ENCODE measurements at places on chromosomes 12 and 14.
A peak's percentile ranks its signal among the peaks of the same experiment; 100 is the strongest.

- no peak for DNase-seq
Measured at GRCh38 chr12:105522166-105522825, 191.8 kb downstream of the C12orf75 start.

DNA sequence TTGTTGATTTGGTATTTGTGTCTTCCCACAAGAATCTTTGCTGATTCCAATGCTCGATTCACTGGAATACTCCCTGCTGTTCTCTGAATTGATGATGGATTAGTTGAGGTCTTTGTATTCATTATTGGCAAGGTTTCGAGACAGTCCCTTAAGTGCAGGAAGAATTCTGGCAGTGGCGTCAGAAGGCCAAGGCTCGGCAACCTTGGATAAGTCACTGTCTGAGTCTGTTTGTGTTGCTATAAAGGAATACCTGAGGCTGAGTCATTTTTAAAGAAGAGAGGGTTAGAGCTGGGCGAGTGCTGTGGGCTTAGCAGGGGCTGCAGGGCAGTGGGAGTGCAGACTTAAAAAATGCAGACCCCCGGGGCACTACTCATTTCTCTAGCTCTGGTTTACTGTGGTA lies 56.9 kb downstream of the CHST11 start:
- DNase-seq: no peak

DNA sequence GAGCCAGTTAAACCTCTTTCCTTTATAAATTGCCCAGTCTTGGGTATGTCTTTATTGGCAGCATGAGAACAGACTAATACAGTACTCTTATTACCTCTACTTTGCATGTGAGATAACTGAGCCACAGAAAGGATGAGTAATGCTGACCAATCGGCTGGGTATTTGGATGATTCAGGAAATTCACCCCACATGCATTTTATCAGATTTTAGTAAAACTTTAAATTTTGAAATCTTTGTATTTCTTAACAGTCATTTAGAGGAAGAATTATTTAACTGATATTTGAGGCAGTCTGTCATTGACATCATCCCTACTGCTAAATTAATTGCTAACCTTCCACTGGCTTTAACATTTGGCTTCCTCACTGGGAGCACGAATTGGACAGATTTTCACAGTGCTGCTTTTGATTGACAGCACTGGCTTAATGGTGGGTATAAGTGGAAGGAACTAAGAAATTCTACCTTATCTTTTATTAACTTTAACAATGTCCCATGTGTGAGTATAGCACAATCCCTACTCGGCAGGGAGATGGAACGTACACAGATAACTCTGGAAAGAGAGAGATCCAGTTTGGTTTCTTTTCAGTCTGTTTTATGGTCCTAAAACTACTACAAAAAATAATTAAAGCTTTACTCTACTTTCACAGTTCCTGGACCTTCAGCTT lies 261.0 kb downstream of the DACT1 start:
- DNase-seq: no peak

GRCh38 chr12:125079084-125079483 lies 13.8 kb downstream of the AACS start:
- DNase-seq: no peak

DNA sequence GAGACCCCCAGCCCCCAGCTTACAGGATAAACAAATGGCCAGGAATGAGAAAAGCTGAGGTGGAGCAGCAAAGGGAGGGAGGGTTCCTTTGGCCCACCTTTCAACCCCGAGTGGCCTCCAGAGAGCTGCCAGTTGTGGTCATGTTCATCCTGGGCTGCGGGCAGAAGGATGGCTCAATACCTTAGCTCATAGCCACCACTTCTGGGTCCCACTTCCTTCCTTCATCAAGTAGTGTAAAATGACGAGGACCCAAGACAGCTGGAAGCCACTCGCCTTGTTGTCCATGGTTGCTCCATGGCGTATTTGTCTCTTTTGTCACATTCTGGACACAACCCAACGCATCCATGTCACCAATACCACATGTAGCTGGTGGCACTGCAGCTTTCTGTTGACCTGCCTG lies 24.2 kb downstream of the CRACR2A start:
- DNase-seq: peak; percentile 37

DNA sequence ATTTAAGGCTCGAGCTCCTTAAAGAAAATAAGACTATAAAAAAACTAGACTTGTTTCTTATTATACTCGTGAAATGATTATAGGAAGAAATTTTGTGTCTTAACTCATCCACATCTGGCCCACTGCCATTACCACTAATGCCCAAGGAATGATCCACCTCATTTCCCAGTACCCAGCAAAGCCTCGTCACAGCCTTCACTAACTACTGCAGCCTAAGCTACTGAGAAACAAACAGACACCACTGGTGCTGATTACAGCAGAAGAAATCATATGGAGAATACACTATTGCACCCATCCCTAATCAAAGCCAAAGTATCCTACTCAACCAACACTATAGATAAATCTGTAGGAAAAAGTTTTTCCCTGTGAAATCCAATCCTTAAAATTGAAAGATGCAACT lies 205.3 kb upstream of the NAV3 start:
- no peak for DNase-seq

- DNase-seq: no peak
Measured at GRCh38 chr12:44377443-44378187, 498.5 kb downstream of the NELL2 start.

GRCh38 chr14:105918496-105919262 lies 392.3 kb downstream of the TMEM121 start:
- no peak for DNase-seq

- DNase-seq: no peak
Measured at GRCh38 chr12:50387972-50388478, 8.4 kb downstream of the FAM186A start.
